ENCODE measurements at places on chromosomes 2 and 18.

DNA sequence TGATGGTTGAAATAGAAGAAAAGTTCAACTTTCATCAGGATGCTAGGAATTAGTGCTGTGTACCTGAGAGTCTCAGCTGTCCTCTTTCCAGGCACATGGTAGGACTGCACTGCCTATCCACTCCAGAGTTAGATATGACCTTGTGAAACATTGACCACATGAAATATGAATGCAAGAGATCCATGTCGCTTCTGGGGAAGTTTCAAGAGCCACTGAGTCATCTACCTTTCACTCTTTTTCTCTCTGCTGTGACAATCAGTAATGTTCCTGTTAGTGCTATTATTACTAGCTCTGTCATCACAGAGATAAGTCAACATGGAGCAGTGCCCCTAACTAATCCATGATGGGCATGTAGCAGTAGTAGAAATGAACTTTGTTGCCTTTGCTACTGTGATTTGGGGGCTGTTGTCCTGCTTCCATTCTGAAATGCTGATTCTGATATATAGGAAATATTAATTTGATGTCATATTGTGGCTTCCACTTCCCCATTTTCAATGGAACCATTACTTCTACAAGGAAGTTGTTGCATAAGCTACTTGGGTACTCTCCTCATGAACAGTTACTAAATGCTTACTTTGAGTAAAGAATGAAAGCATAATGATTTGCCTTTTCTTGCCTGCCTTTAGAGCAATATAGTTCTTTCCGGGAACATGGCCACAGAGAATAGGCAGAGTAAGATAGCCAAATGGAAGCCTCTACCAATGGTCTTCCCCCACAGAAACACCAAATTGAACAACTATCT is 192.8 kb upstream of the ZNF521 start:
- no peaks in the 10 kb centered on the region for H3K4me1 ChIP-seq
- H3K36me3 ChIP-seq: no peaks in the 10 kb centered on the region
- H3K27ac ChIP-seq: no peak overlapping the region
- H3K4me3 ChIP-seq: no peak overlapping the region

- no peak overlapping the region for H3K4me3 ChIP-seq
- H3K27me3 ChIP-seq: no peaks in the 10 kb centered on the region
- DNase-seq: no peak
- no peak overlapping the region for H3K27ac ChIP-seq
Measured at GRCh38 chr2:38633895-38634294, 31.2 kb upstream of the HNRNPLL start.

- H3K4me3 ChIP-seq: no peak overlapping the region
- peaks cover 22% of the 10 kb centered on the region for H3K4me1 ChIP-seq
- H3K27me3 ChIP-seq: no peaks in the 10 kb centered on the region
- H3K27ac ChIP-seq: no peak overlapping the region
- no peaks in the 10 kb centered on the region for H3K36me3 ChIP-seq
Measured at GRCh38 chr2:9770308-9771100, 72.8 kb upstream of the TAF1B start.

DNA sequence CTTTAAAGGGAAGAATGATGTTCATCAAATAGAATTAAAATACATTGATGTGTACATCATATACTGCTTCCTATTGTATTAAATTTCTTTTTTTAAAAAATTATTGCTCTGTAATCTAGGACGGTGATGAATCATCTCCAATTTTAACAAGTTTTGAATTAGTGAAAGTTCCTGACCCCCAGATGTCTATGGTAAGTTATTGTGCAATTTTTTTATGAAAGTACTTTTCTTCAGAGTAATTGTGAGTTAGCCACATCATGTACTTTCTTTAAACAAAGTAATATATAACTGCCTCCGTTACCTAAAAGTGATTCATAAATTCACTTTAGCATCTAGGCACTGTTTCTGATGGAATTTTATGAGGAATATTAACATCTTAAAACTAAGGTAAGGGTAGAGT is 38.1 kb downstream of the PIK3C3 start:
- no peak overlapping the region for H3K27ac ChIP-seq
- no peaks in the 10 kb centered on the region for H3K4me1 ChIP-seq
- H3K4me3 ChIP-seq: no peak overlapping the region
- H3K36me3 ChIP-seq: peaks cover 52% of the 10 kb centered on the region
- no peak for DNase-seq
- no peaks in the 10 kb centered on the region for H3K27me3 ChIP-seq

GRCh38 chr2:68309426-68309825 is 10.3 kb downstream of the CNRIP1 start:
- no peaks in the 10 kb centered on the region for H3K36me3 ChIP-seq
- H3K27me3 ChIP-seq: no peaks in the 10 kb centered on the region
- no peak overlapping the region for H3K4me3 ChIP-seq

- H3K36me3 ChIP-seq: no peaks in the 10 kb centered on the region
- no peaks in the 10 kb centered on the region for H3K4me1 ChIP-seq
- H3K4me3 ChIP-seq: no peak overlapping the region
- H3K27me3 ChIP-seq: no peaks in the 10 kb centered on the region
Measured at GRCh38 chr2:184860744-184861143, 262.4 kb downstream of the ZNF804A start.

DNA sequence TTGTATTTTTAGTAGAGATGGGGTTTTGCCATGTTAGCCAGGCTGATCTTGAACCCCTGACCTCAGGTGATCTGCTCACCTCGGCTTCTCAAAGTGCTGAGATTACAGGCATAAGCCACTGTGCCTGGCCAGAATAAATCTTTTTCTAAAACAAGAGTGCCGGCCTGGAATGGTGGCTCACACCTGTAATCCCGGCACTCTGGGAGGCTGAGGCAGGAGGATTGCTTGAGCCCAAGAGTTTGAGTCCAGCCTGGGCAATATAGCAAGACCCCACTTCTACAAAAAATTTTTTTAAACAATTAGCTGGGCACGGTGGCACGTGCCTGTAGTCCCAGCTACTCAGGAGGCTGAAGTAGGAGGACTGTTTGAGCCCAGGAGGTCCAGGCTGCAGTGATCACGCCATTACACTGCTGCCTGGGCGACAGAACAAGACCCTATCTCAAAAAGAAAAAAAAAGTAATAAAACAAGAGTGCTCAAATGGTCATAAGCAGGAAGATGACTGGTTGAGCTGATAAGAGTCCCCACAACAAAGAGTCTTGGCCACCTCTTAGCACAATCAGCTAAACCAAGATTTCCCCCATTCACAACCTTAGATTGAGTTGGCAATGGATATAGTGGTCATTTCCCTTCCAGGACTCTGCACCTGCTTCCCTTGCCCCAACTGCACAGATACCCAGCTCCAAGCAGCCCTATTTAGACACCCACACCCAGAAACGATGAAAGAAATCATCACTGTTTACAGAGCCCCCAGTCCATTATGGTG is 5.8 kb upstream of the UCN start:
- H3K4me1 ChIP-seq: no peaks in the 10 kb centered on the region
- H3K4me3 ChIP-seq: no peak overlapping the region
- H3K27me3 ChIP-seq: no peaks in the 10 kb centered on the region
- H3K27ac ChIP-seq: no peak overlapping the region

- H3K36me3 ChIP-seq: no peaks in the 10 kb centered on the region
- H3K27me3 ChIP-seq: no peaks in the 10 kb centered on the region
- no peaks in the 10 kb centered on the region for H3K4me1 ChIP-seq
- no peak for DNase-seq
- no peak overlapping the region for H3K27ac ChIP-seq
Measured at GRCh38 chr2:198004921-198005829, 200.8 kb downstream of the PLCL1 start.

Data from tibial artery (tissue), 4 donors.